A549 treated with CORT108297 at 1 μM for 4 hours (cell line): ENCODE measurements at places on chromosomes 13 and 19. TPM values are rescaled to one million over a fixed set of nuclear protein-coding genes. Genes with fewer than 3 reads are reported as not detected.

Gene UGGT2
- total RNA-seq = 7.9 to 10.5 TPM (median 9.8 TPM) in 5 replicates

Gene CGB2
- 0.33 to 0.71 TPM (median 0.35 TPM) in 4 of 5 replicates, not detected in the other for total RNA-seq

Gene SYNGR4
- total RNA-seq = 2.5 to 3.7 TPM (median 3.2 TPM) in 5 replicates

Gene CIC
- total RNA-seq = 44.4 to 64.0 TPM (median 60.3 TPM) in 5 replicates

Gene AMER2
- not detected in 5 replicates for total RNA-seq

Gene ZNF208
- not detected in 5 replicates for total RNA-seq

Gene FGF22
- total RNA-seq = 0.22 to 1.2 TPM (median 0.76 TPM) in 5 replicates

Gene CHST8
- 0.06 to 0.24 TPM (median 0.24 TPM) in 4 of 5 replicates, not detected in the other for total RNA-seq

Gene SMIM44
- not detected in 5 replicates for total RNA-seq

Gene HCST
- 0.28 to 0.76 TPM (median 0.62 TPM) in 4 of 5 replicates, not detected in the other for total RNA-seq

Gene ZNF69
- total RNA-seq = not detected in 5 replicates

Gene MYO16
- 0.03 to 0.07 TPM (median 0.05 TPM) in 5 replicates for total RNA-seq

Gene RFPL4AL1
- 0.28 TPM in 1 of 5 replicates, not detected in the others for total RNA-seq

Gene ZNF570
- 2.2 to 4.7 TPM (median 3.1 TPM) in 5 replicates for total RNA-seq

Gene TMEM238
- total RNA-seq = 1.6 to 11.1 TPM (median 8.6 TPM) in 5 replicates

Gene WDR88
- 0.09 to 0.52 TPM (median 0.15 TPM) in 3 of 5 replicates, not detected in the others for total RNA-seq

Gene CYP4F8
- not detected in 5 replicates for total RNA-seq

Gene MCEMP1
- not detected in 5 replicates for total RNA-seq

Gene CLEC4G
- not detected in 5 replicates for total RNA-seq

Gene LRRC8E
- 4.9 to 7.9 TPM (median 6.4 TPM) in 5 replicates for total RNA-seq

Gene PLVAP
- not detected in 5 replicates for total RNA-seq

Gene ATF5
- total RNA-seq = 47.9 to 57.1 TPM (median 54.0 TPM) in 5 replicates

Gene METTL21C
- total RNA-seq = not detected in 5 replicates

Gene PLPPR3
- 3.6 to 5.1 TPM (median 4.5 TPM) in 5 replicates for total RNA-seq

Gene MAN2B1
- total RNA-seq = 15.9 to 21.9 TPM (median 21.4 TPM) in 5 replicates

Gene NLRP11
- 0.05 to 0.08 TPM (median 0.06 TPM) in 4 of 5 replicates, not detected in the other for total RNA-seq

Gene SUGP1
- 22.4 to 34.5 TPM (median 25.9 TPM) in 5 replicates for total RNA-seq

Gene RUBCNL
- 0.06 to 0.37 TPM (median 0.06 TPM) in 5 replicates for total RNA-seq

Gene CGB5
- total RNA-seq = 0.60 to 1.9 TPM (median 0.88 TPM) in 5 replicates

Gene TTYH1
- total RNA-seq = 0.07 to 0.27 TPM (median 0.20 TPM) in 3 of 5 replicates, not detected in the others

Gene OR10H5
- total RNA-seq = not detected in 5 replicates

Gene UNC13A
- 1.3 to 2.2 TPM (median 1.9 TPM) in 5 replicates for total RNA-seq

Gene ZNF93
- total RNA-seq = not detected in 5 replicates

Gene ARGLU1
- 32.0 to 45.1 TPM (median 34.4 TPM) in 5 replicates for total RNA-seq

Gene HCN2
- total RNA-seq = 27.2 to 45.0 TPM (median 40.3 TPM) in 5 replicates

Gene CEACAM4
- not detected in 5 replicates for total RNA-seq

Gene ZNF763
- total RNA-seq = not detected in 5 replicates

Gene ZSCAN18
- 1.6 to 4.0 TPM (median 2.9 TPM) in 5 replicates for total RNA-seq

Gene BRSK1
- total RNA-seq = 3.3 to 5.4 TPM (median 4.0 TPM) in 5 replicates

Gene OR7C1
- not detected in 5 replicates for total RNA-seq

Gene ZNF766
- 5.6 to 12.8 TPM (median 8.5 TPM) in 5 replicates for total RNA-seq

Gene CDX2
- 0.70 to 1.4 TPM (median 1.1 TPM) in 5 replicates for total RNA-seq

Gene THSD1
- 8.8 to 9.7 TPM (median 9.2 TPM) in 5 replicates for total RNA-seq

Gene KIR2DL1
- total RNA-seq = not detected in 5 replicates

Gene SLAIN1
- total RNA-seq = 0.38 to 1.0 TPM (median 0.58 TPM) in 5 replicates

Gene KIR3DL1
- total RNA-seq = not detected in 5 replicates

Gene C19orf85
- total RNA-seq = not detected in 5 replicates

Gene SPINT2
- total RNA-seq = 278 to 405 TPM (median 364 TPM) in 5 replicates

Gene C1QTNF9B
- total RNA-seq = not detected in 5 replicates

Gene ZNF304
- 1.9 to 2.4 TPM (median 2.1 TPM) in 5 replicates for total RNA-seq
